ENCODE measurements at places on chromosomes 12 and 14.

- no peak for DNase-seq
Measured at GRCh38 chr12:123790905-123791467, 28.9 kb downstream of the DNAH10 start.

DNA sequence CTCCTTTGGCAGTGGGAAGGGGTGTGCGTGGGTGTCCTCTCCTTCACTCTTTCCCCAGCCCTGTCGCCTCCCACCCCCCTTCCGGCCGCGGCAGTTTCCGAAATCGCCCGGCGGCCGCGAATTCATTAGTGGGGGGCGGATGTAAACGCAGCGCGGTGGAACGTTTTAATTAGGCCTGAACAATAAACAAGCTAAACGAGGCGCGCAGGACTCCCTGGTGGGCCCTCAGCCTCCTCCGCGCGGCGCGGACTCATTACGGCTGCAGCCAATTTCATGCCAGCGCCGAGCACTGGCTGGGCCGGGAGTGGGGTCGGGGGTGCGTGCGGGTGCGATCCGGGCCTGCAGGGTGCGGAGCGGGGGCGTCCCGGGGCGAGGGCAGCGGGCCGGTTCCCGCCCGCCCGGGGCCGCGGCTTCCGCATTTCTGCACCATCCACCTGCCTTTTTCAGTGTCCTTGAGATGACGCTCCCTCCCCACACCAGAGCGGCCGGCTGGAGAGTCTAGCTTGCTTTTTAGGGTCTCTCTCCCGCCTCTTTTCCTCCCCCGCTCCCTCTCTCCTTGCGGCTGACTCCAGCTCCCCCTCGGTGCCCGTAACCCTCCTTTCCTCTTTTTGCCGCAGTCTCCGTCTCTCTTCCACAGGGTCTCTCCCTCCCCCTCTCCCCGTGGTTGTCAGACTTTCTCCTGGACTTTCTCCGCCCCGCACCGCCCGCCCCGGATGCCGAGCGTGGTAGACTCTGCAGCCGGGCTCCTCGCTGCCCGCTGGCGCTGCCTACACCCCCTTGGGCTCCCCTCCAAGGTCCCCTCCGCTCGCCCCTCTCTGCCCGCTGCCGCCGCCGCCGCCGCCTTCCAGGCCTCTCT is at the start of gene CISTR:
CISTR (minus strand) TSS at position 644 of the 856 bp plus-strand sequence.
- no peak for DNase-seq

DNA sequence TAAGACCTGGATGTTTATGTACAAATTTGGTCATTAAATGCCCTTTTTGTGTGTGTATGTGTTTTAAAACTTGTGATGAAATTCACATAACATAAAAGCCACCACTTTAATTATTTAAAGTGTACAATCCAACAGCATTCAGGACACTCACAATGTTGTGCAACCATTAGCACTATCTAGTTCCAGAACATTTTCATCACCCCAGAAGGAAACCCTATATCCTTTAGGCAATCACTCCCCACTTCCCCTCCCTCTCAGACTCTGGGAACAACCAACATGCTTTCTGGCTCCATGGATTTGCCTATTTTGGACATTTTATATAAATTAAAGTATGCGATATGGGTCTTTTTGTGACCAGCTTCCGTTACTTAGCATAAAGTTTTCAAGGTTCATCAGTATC is 124.6 kb downstream of the TTC7B start:
- no peak for DNase-seq

DNA sequence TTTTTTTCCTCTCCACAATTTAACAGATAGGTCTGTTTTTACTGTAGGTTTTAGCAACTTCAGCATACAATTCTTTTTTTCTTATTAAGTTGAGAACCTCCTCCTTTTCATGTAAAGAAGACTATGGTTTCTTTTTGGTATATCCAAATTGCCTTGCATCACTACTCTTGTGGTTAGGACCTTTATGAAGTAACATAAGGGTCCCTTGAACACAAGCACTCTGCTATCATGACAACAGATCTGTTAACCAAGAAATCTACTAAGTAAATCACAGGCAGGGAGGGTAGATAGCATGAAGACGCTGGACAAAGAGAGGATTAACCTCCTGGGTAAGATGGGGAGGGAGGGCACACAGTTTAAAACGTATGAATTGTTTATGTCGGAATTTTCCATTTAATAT is 380.6 kb downstream of the CCDC91 start:
- DNase-seq, result no peak

DNA sequence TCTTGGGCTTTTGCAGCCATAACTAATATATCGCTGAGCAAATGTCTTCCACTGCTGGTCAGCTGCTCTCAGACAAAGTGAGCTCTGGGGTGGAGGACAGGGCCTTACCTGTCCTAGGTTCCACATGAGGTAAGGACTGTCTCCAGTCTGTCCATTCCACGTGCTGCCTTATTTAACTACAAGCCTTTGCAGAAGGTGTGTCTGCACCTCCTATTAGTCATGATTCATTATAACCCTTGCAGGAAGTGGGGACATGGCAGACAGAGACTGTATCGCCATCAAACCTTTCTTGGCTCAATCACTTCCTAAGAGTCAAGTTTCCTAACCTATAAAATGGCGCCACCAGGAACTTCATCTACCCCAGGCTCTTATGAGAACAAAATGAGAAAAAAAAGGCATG is 46.9 kb downstream of the SLC25A47 start:
- DNase-seq, result no peak

GRCh38 chr12:9813821-9814798 is 13.2 kb upstream of the KLRF1 start:
- peak; percentile 44 for DNase-seq

GRCh38 chr14:63892265-63892664 is 39.5 kb downstream of the SYNE2 start:
- no peak for DNase-seq

GRCh38 chr12:111792155-111792855 is 25.6 kb downstream of the ALDH2 start:
- DNase-seq, result no peak

DNA sequence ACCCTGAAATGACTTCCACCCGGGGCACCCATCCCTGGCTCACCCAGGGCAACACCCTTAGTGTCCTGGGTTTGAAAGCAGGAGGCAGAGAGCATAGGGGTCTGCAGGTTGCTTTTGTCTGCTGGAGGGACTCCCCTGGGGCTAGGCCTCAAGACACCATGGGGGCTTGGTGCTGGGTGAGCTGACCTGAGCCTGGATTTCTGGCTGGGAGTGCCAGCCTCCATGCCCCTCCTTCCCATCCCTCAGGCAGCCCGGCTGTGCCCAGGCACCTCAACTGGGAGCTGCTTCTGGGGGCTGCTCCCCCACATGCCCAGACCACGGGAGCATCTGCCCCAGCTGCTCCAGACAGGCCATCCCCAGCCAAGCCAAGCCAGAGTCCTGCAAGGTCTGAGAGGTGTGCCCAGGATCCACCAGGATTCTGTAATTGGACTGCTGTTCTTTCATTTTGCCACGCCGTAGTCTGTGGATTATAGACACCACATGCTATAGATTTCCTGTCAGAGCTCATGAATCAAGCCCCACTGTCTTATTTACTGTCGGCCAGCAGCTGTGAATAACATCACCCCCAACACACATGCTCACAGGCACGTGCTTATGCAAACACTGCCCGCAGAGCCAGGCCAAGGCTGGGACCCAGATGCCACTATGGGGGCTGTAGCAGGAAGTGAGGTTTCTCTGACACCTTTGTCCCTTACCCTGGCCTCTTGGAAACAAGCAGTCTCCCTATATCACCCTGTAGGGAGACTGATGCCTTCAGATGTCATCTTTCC is 29.4 kb upstream of the ESRRB start:
- peak; percentile 16 for DNase-seq

DNA sequence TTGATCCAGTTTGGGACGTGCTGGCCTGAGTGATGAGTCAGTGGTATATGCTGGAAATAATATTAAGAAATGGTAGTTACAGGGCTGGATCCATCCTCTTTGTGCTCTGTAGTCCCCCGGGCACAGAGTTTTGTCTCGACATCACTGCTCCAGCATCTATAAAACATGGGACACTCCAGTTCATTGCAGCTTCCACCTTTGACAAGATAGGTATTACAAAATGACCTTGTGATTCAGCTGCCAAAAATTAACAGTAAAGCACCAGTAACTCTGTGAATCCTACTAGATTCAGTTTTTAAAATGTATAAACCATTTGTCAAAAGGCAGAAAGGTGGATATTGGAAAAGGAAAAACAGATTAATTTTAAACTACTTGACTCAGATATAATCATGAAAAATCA is 14.6 kb upstream of the GNG2 start:
- DNase-seq, result no peak

DNA sequence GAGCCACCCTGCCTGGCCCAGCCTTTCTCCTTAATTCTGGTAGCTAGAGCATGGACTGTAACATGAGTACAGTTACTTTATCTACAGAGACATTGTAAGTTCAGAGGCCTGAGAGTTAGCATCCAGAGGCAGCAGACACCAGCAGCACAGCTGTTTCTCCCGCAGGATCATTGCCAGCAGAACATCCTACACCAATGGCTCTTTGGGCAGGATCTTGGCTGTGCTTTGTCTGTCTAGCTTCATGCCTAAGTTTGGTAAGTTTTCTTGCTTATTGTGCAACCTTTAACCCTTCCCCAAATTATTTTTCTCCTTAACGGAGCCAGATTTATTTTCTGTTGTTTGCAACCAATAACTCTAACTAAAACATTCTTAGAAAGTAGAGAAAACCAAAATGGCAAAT is 21.6 kb downstream of the C12orf71 start:
- peak; percentile 12 for DNase-seq

GRCh38 chr12:12791756-12792369 is 6.4 kb downstream of the APOLD1 start:
- peak; percentile 67 for DNase-seq

DNA sequence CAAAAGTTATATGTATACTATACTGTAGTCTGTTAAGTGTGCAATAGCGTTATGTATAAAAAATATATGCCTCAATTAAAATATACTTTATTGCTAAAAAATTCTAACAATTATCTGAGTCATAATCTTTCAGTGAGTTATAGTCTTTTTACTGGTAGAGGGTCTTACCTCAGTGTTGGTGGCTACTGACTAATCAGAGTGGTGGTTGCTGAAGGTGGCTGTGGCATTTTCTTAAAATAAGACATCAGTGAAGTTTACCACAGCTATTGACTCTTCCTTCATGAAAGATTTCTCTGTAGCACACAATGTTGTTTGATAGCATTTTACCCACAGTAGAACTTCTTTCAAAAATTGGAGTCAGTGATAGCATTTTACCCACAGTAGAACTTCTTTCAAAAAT is 23.4 kb downstream of the POLR3B start:
- no peak for DNase-seq

DNA sequence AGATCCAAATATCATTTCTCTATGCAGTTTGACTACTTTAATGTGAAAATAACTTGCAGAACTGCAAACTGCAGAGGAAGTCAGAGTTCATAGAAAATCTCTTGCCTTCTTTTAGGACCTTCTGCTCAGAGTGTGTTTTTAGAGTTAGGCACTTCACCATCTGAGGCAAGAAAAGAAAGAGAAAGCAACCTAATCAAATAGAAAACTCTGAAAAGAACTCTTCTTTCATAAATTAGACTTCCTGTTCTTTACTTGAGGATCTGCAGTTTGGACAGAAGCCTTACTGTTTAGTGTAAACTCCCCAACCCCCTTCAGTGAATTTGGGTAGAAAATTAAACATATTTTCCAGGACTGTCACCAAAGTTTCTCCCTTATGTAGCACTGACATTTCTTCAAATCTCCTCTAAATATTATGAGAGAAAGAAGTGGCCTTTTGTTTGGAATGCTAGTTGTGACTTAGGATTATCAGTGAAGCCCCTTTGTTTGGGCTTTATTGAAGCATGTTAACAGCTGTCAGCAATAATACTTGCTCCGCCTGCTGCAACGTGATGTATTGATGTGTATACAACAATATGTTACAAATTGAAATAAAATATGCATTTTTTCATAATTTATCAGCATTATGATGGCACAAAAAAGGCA is 99.5 kb downstream of the PDZRN4 start:
- DNase-seq, result no peak

DNA sequence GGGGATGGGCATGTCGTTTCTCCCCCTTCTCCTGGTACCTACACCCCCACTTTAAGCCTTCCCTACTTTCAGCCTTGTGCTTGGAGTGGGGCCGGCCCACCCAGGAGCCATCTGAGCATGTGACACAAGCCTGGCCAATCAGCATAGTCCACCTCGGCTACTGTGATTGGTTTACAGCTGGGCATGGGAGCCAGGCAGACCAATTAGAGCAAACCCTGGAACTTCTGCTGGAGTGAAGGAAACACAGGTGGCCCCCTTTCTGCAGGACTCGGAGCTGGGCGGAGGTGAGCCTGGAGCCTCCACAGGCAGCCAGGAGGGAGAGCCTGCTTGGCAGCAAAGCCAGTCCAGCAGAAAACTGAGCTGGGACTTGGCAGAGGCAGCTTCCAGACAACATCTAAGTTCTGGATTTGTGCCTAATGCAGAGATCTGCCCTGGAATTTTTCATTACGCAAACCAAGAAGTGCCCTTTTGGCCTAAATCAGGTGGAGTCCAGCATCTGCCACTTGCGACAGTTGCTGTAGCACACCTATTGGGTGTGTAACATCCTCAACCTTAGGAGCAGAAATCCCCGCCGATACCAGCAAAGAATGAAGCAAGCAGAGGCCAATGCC is 59.5 kb downstream of the SCARB1 start:
- DNase-seq, result peak; percentile 46

DNA sequence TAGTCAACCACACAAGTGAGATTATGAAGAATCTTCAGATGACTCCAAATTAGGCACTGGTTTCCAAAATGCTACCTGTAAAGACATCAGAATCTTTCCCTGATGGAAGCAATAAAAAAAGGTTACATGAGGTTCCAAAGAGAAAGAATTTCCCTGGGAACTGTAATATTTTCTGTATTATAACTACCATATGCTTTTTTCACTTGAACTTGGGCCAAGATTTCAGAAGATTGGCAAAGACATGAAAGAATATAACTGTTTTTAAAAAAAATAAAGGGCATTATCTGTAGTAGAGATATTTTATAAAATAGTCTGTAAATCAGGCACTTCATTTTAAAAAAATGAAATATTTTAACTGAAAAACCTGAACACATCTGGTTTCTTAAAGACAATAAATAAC is 12.9 kb downstream of the HECTD1 start:
- DNase-seq, result no peak

DNA sequence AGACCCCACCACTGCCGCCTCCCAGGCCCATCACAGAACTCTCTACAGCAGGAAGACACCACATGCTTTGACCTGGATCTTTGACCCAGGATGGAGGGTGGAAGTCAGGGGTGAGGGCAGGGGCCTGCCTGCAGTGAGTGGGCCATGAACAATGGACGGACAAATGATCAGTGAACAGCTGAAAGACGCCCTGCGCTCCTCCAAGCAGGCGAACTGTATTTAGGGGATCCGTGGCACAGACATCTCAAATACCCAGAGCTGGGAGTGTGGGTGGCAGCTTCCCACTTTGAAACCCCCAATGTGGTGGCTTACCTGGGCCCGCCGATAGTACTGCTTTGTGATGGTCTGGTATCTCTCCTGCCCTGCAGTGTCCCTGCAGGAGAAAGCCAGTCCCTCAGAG is 8.7 kb upstream of the GPX2 start:
- DNase-seq, result no peak

- no peak for DNase-seq
Measured at GRCh38 chr14:25832585-25832984, 765.2 kb downstream of the NOVA1 start.

DNA sequence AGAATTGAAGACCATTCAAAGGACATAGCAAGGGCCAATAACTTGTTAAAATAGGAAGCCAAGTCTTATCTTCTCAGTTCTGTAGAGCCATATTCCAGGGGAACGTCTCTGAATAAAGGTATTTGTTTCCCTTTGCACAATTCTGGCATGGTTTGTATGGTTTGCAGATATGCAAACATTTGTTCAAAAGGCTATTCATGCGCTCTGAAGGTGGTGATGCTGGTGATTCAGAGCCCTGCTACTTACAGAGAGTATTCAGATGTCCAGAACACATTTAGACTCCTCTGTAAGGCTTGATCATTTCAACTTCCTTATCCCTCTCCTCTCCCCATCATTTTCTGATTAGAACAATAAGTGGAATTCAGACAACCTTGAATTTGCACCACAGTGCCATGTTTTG is 35.9 kb downstream of the SLC4A8 start:
- DNase-seq, result no peak
